ENCODE measurements at places on chromosomes 2 and 18.

GRCh38 chr2:112636605-112637288, 9.0 kb upstream of the SLC20A1 start:
- no peak for DNase-seq

- DNase-seq = no peak
These were observed 25.4 kb downstream of the SOCS6 start for GRCh38 chr18:70314151-70314782.

GRCh38 chr2:237422309-237422708, 8.3 kb upstream of the COL6A3 start:
- DNase-seq = no peak

GRCh38 chr18:34757666-34758065, 47.6 kb downstream of the DTNA start:
- no peak for DNase-seq

- DNase-seq = no peak
These were observed 76.3 kb downstream of the GPD2 start for GRCh38 chr2:156512451-156512850.

DNA sequence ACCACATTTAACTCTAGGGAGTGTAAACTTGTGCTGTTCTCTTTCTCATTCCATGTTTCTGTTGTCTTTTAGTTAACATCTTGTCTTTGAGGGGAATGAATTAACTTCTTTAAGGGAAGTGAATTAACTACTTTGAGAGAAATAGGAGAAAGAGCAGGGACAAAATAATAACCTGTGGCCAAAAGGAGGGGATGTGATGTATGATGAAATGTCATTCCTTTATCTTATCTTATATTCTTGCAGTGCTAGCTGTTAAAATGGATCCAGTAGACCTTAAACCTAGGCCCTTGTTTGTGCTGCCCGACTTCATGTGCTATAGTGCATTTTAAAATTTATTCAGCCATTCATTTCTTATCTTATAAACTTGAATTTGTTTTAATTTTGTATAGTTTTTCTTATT, 18.4 kb downstream of the ABI2 start:
- DNase-seq = no peak

DNA sequence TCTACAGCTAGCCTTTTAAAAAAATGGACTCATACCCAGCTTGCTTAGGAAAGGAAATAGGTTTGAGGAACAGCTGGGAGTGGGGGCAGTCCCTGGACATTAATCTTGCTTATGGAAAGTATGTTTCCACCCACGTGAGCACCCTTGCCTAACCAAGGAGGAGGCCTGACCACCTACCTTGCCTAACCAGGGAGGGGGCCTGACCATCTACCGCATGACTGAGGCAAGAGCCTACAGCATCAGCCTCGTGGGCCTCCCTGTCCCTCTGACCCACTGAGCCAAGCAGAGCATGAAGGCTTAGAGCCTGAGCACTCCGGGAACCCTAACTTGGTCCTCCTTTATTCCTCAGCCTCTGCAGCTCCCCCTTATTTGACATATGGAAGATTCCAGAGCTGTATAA, 20.2 kb downstream of the PRKAG3 start:
- no peak for DNase-seq

DNA sequence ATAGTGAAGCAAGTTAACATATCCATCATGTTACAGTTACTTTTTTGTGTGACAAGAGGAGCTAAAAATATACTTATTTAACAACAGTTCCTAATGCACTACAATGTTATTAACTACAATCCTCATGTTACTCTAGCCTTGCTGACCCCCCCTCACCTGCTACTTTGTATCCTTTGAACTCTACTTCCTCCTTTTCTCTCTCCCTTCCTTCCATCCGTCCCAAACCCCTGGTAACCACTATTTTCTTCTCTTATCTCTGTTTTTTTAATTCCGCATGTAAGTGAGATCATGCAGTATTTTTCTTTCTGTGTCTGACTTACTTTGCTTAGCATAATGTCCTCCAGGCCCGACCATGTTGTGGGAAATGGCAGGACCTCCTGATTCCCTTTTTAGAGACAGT, 59.4 kb downstream of the NPAS2 start:
- DNase-seq = no peak
